ENCODE measurements at places on chromosomes 2 and 18. TPM values are rescaled to one million over a fixed set of nuclear protein-coding genes. Genes with fewer than 3 reads are reported as not detected.

The BCL11A gene
- 15.4 TPM for total RNA-seq

The ATP8B1 gene
- total RNA-seq = 28.1 TPM

The CRYGC gene
- not detected for total RNA-seq

The B4GALT6 gene
- 9.8 TPM for total RNA-seq

The TMEM127 gene
- 52.5 TPM for total RNA-seq

The ESPNL gene
- 0.07 TPM for total RNA-seq

DNA sequence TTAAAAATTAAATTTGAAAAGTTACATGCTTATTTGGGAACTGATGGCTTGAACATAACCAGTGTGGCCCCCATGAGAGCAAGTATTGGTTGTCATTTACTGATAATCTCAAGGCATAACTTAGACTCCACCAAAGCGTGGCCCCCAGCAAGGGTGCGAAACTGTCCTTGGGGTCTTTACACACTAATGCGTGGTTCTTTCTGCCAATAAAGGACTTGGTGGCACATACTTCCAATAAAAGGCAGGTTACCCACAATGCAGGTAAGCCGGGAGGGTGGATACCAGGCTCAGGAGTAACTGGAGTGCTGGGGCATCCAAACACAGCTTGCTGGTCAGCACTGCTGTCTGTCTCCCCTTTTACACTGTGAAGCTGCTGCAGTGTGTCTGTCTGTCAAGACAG is 278.2 kb upstream of the NCKAP5 start:
- no peak overlapping the region for H3K4me3 ChIP-seq
- H3K27ac ChIP-seq = no peak overlapping the region
- H3K36me3 ChIP-seq = no peaks in the 10 kb centered on the region
- H3K4me1 ChIP-seq = peaks cover 25% of the 10 kb centered on the region
- H3K27me3 ChIP-seq = peaks cover 4% of the 10 kb centered on the region

GRCh38 chr2:135985826-135986393 is 484 bp upstream of the DARS1 start:
- no peak for DNase-seq
- H3K27ac ChIP-seq = peak overlapping the region; percentile 97
- H3K4me1 ChIP-seq = peaks cover 13% of the 10 kb centered on the region
- no peaks in the 10 kb centered on the region for H3K27me3 ChIP-seq
- peak overlapping the region; percentile 95 for H3K4me3 ChIP-seq
- peaks cover 4% of the 10 kb centered on the region for H3K36me3 ChIP-seq

- no peak for DNase-seq
- no peaks in the 10 kb centered on the region for H3K27me3 ChIP-seq
- peak overlapping the region; percentile 84 for H3K27ac ChIP-seq
- no peaks in the 10 kb centered on the region for H3K36me3 ChIP-seq
- no peak overlapping the region for H3K4me3 ChIP-seq
These were observed 31.9 kb upstream of the EML4 start for GRCh38 chr2:42137125-42137841.

- no peaks in the 10 kb centered on the region for H3K36me3 ChIP-seq
- H3K4me1 ChIP-seq = peaks cover 4% of the 10 kb centered on the region
- no peak for DNase-seq
- no peak overlapping the region for H3K4me3 ChIP-seq
These were observed 11.1 kb upstream of the CYS1 start for GRCh38 chr2:10091182-10091888.

DNA sequence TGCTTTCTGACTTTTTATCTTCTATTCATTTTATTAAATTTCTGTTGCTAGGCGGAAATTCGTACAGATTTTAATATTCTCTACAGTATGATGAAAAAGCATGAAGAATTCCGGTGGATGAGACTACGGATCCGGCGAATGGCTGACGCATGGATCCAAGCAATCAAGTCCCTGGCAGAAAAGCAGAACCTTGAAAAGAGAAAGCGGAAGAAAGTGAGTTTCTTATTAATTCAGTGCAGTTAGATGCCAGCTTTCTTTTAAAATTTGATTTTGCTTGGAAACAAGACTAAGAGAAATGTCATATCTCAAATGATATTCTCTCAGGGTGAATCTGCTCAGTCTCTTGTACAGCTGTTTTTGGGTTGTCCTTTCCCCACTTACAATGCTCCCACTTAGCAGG is 84.3 kb downstream of the MGAT5 start:
- H3K4me1 ChIP-seq = no peaks in the 10 kb centered on the region
- DNase-seq = no peak
- no peak overlapping the region for H3K4me3 ChIP-seq
- no peaks in the 10 kb centered on the region for H3K27me3 ChIP-seq
- no peak overlapping the region for H3K27ac ChIP-seq
- H3K36me3 ChIP-seq = peaks cover 2% of the 10 kb centered on the region

DNA sequence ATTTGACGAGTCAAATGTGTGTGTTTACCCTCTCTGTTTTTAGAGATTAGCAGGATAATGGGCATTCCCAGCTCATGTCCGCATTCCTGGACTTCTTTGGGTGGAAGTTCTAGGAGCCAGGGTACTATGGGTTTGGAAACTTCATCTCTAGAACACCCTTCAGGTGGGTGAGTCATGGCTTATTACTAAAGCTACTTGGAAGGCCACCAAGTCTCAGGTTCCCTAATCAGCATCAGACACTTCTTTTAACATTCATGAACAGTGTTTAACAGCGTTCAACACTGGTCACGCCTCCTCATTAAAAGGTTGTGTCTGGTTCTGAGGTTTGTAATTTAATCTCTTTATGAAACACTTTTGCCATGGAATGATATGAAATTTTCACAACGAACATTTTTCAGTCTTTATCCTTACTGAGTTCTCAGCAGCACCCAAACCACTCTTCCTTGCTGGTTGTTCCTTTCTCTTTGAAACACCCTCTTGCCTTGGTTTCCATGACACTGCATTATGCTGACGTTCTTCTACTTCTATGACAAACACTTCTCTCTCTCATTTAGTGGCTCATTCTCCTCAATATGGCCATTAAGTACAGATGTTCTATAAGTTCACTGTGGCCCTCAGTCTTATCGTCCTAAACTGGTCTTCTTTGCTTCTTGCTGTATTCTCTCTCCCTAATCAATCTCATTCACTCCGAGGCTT is 49.3 kb downstream of the MMADHC start:
- no peak overlapping the region for H3K27ac ChIP-seq
- no peak for DNase-seq
- no peaks in the 10 kb centered on the region for H3K27me3 ChIP-seq
- no peak overlapping the region for H3K4me3 ChIP-seq
- no peaks in the 10 kb centered on the region for H3K36me3 ChIP-seq
- no peaks in the 10 kb centered on the region for H3K4me1 ChIP-seq

DNA sequence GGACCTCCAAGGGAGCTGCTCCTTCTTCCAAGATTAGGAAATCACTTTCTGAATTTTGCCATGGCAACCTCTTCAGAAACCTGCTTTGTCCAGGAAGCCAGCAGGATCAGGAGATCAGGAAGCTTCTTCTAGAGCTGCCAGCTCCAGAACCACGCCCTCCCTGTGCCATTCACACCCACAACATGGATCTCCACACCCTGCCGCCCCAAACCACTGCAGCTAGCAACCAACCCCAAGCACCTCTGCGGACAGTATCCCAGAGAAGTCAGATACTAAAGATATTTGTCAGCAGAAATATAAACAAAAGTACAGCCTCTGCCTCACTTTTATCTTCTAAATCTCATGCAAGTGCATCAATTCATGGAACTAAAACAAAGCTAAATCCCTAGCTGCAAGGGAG is 106.4 kb downstream of the VIT start:
- no peaks in the 10 kb centered on the region for H3K36me3 ChIP-seq
- no peak for DNase-seq
- no peaks in the 10 kb centered on the region for H3K4me1 ChIP-seq
- no peaks in the 10 kb centered on the region for H3K27me3 ChIP-seq
- no peak overlapping the region for H3K27ac ChIP-seq
- no peak overlapping the region for H3K4me3 ChIP-seq

- DNase-seq = no peak
- peak overlapping the region; percentile 99 for H3K27ac ChIP-seq
- H3K27me3 ChIP-seq = no peaks in the 10 kb centered on the region
- no peaks in the 10 kb centered on the region for H3K36me3 ChIP-seq
- H3K4me1 ChIP-seq = peaks cover 70% of the 10 kb centered on the region
These were observed 80.9 kb upstream of the PKDCC start for GRCh38 chr2:41966920-41967319.

DNA sequence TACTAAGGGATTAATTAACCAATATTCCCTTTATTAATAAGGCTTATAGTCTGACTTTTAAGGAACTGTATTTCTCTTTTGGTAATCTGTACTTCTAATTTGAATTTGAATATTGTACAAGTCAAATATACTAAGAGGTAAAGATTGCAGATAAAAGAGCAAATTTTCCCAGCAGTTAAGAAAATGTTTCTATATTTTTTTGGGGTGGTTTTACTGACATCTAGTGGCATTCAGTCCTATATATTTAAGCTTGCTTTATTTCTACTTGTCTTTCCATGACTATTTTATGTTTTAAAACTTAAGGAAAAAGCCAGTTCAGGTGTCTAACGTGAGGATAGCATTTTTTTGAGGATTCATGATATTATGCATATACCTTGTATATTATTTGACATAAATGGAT is 41.6 kb downstream of the TDRD15 start:
- H3K27me3 ChIP-seq = peaks cover 24% of the 10 kb centered on the region
- H3K4me1 ChIP-seq = no peaks in the 10 kb centered on the region
- no peak overlapping the region for H3K4me3 ChIP-seq
- no peaks in the 10 kb centered on the region for H3K36me3 ChIP-seq

DNA sequence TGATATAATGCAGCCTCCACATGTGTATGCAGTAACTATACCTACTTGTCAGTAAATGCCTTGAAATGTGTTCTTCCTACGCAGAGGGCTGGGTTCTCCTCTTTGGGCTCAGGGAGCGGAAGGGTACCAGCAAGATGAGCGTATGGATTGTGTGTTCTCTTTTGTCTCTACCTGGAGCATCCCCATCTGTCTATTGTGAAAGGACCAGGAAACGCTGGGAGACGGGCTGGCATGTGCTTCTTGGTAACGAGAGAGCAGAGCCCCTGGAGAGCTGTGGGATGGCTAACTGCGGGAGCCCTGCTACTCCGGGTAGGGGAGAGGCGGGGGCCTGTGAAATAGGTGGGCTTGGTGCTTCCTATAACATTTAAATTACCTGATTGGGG is 80.9 kb downstream of the BCL2 start:
- H3K36me3 ChIP-seq = no peaks in the 10 kb centered on the region
- no peaks in the 10 kb centered on the region for H3K27me3 ChIP-seq
- H3K4me3 ChIP-seq = peak overlapping the region; percentile 57
- no peak for DNase-seq
- peaks cover 39% of the 10 kb centered on the region for H3K4me1 ChIP-seq
- H3K27ac ChIP-seq = peak overlapping the region; percentile 97

All from chondrocyte (in vitro differentiated cells).